ENCODE measurements at places on chromosomes 4 and X.

DNA sequence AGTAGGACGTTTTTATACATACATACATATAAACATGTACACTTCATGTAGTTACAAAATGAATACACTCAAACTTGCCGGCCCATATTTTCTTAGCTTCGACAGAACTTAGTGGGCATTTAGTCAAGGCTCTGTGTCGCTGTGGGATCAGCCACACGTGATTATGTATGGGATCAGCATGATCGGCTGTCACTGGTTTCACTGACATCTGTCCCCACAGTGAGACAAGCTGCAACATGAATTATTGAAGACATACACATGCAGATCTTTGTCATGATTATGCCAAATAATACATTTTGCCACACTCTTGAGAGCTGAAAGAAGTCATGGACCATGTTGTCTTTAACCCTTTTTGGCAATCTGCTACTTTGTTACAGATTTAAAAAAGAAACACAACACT lies 38.2 kb upstream of the NAA11 start:
- no peak for DNase-seq

DNA sequence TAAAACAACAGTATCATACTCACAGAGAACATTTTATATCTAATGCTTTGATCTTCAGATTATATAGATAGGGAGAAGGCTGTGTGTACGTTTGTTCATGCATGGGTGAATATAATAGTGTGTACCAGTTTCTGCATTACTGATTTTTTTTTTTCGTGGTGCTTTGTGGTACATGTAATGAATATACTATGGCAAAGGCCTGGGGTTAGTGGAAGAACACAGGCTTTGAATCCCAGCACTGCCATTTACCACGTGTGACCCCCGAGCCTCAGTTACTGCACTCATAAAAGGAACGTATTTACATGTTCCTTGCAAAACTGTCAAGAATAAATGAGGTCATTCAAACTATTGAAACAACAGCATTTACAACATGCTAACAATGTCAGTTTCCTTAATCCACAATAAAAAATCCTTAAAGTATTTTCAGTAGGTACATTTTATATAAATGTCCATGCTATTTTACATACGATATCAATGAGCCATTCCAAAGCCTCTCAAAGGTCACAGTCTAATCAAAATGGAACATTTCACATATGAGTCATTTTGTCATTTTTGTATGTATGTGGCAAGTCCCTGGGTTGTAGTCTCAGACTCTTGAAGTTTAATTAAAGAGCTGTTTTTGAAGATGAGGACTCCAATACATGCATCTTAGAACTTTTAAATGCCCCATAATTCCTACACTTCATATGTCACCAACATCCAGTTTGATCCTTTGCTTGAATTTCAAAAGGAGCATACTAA lies 242.8 kb downstream of the PPP3CA start:
- no peak for DNase-seq

DNA sequence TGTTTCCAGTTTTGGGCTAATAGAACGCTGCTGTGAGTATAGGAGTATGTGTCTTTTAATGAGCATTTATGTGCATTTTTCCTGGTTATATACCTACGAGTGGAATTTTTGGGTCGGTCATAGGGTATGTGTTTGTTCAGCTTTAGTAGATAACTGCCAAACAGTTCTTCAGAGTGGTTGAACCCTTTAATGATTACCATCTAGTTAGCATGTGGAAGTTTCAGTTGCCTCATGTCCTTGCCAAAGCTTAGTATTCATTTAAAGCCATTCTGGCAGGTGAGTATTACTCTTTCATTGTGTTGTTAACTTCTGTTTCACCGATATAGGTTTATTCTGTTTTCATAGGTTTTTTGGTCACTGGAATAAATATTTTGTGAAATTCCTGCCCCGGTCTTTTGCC lies 229.1 kb downstream of the ARHGAP10 start:
- DNase-seq = no peak

DNA sequence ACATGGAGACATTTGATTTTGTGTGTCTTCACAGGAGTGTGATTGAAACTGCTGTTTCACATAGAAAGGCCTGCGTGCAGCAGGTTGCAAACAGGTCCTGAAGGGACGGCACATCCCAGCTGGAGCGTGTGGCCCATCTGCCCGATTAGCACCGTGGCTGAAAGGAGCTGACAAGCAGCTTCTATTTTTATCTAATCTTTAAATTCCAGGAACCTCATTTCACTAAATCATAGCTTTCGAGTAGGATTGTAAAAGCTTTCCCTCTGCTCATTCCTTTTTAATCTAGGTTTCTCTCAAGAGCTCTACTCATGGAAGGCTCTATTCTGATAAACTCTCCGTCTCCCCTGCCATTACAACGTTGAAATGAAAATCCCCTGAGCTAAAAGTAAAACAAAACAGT lies 106.8 kb downstream of the FSTL5 start:
- DNase-seq = peak; percentile 1

- no peak for DNase-seq
These were observed 289.5 kb upstream of the BOD1L1 start for GRCh38 chr4:13917015-13917414.

GRCh38 chrX:40146262-40147125 lies 48.7 kb upstream of the BCOR start:
- DNase-seq = peak; percentile 48

DNA sequence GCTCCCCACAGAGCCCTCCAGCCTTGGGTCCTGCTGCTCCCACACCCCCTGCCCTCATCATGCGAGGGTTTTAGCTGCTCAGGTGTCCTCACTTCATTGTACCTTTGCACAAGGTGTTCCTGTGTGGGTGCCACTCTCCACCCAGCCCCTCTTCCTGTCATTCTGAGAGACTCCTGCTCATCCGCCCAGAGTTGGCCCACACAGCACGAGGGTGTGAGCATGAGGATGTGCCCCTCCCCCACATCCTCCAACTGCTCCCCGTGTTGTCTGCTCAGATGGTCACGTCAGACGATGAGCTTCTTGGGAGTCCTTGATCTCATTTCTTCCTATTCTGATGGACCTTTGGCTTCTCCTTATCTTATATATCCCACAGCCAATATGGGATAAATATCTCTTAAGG lies 53.2 kb downstream of the HTT-AS start:
- no peak for DNase-seq

GRCh38 chr4:99300934-99301333 lies 10.1 kb upstream of the ADH1A start:
- no peak for DNase-seq

DNA sequence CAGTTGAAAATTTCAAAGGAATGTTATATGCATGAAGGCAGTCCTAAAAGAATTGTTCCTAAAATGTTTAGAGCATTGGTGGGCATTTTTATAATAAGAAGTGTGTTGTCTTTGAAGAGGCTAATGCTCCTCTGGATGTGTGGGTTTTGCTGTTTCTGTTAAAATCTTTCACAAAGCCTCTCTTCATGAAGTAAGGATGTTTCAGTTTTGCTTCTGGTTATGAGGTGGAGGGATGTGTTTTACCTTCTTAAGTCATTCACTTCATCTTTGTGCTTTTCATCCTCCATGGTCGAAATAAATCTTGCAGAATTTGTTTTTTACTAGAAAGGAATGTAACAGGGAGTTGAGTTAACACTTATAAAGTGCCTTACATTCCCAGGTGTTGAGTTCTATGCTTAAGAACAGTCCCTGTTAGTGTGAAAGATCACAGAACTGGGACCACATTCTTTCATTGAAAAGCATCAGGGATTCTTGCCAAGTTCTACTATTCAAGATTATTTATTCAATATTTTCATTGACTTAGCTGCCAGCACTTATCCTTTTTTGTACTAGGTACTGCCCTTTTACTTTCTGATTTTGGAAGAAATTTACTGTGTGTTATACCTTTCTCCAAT lies 21.1 kb downstream of the FHIP1A start:
- no peak for DNase-seq

DNA sequence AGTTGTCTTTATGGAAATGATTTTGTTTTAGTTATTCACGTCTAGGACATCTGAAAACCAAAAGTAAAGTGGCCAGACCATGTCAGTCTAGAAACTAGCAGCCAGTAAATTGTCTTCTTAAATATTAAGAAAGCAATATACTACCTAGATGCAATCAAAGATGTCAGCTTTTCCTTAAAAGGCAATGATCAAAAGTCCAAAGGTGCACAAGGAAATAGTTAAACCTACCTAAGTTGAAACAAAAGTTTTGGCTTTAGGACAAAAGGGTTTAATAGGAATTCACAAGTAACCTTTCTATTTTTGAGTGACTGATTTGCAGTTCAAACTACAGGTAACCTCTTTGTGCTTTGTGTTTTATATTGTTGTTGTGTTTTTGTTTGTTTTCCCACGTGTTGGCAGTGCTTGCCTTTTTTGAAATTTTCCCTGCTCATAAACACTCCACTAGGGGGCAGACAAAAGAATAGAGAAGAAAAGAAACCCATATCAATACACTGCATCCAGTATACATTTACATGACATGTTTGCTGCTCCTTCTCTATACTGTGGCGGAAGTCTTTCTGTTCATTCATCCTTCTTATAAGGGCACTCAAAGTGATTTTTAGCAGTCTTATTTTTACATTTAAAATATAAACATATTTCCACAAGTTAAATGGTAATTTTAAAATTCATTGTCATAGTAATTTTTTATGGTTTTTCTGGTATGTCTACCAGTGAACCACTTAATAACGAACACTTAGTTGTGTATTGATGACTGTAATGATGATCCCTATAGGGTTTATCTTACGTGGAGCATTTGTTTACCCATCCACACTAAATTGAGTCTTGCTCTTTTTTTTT lies 62.7 kb downstream of the GAB1 start:
- no peak for DNase-seq

DNA sequence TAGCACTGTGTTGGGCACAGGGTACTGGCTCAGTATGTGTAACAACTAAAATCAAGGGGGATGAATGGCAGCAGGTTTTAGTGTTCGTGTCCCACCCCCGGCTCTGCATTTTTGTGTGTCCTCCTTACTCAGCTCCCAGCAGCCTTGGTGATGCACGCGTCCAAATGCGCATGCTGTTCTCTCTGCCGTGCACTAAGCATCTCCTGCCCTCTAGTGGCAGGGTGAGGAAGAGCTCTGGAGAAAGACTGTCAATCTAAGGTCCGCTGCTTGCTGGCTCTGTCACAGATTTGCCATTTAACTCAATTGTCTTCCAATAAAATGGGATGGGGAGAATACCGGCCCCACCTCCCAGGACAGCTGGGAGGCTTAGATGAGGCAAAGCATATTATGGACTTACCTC lies 61.4 kb downstream of the WFS1 start:
- DNase-seq = no peak

- no peak for DNase-seq
These were observed 16.0 kb upstream of the MXD4 start for GRCh38 chr4:2277956-2278355.

DNA sequence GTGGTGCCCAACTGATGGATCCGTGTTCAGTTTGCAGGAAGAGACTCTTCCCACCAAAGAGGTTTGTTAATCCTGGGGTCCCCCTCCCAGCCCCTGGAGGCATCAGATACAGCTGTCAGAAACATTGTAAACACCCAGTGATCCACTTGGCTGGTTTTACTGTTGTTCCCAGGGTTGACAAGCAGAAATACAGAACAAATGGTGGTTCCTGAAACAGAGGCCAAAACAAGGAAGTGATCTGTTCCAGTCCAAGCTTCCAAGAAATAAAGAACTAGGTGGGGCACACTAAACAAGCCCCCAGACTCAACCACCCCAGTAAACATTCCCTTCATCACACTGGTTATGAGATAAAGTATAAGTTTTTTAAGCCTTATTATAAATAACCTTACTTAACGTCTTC lies 1.4 kb downstream of the TMLHE start:
- DNase-seq = no peak

DNA sequence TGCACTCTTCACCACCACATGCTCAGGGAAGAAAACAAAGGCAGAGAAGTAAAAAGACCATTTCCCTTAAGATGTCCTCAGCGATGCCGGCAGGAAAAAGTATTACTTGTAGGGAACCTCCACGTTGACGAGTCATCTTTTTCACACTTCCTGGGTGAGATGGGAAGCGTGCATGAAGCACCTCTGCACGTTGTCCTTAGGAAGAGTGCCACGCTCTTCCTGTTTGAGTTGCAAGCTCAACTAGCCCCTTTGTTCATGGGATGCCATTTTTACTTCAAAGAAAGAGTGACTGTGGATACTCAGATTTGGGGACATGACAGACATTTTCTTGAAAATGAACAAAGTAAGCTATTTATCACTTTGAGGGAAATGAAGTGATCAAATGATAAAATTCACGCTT lies 33.8 kb downstream of the DCTD start:
- no peak for DNase-seq

DNA sequence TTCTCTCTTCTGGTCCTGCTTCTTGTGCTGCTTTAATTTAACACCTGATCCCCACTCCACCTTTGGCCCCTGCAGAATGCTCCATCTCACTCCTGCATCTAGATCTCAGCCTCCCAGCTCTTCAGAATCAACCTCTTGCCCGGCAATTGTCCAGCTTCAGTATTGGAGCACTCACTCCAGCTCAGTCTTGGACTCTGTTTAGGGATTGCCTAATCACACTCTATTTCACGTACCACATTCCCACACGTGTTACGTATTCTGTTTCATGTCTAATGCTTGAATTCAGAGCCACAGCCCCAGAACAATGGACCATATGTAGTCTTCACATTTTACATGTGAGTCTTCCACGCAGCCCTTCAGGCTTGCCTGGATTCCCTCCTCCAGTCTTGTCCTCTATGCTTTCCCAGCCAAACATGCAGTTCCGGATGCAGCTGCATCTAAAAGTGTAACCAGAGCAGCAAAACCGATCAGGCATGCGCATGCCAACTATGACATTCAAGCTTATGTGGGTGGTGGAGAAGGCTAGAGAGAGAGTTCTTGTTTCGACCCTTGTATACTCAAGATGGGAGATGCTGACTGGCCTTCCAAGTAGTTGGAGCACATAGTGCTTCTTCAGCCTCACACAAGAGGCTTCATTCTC lies 105.2 kb upstream of the FAM9A start:
- DNase-seq = no peak

- no peak for DNase-seq
These were observed 1.5 kb downstream of the CFAP97 start for GRCh38 chr4:185201977-185202962.

- no peak for DNase-seq
These were observed 74.2 kb downstream of the AASDH start for GRCh38 chr4:56313132-56313531.

DNA sequence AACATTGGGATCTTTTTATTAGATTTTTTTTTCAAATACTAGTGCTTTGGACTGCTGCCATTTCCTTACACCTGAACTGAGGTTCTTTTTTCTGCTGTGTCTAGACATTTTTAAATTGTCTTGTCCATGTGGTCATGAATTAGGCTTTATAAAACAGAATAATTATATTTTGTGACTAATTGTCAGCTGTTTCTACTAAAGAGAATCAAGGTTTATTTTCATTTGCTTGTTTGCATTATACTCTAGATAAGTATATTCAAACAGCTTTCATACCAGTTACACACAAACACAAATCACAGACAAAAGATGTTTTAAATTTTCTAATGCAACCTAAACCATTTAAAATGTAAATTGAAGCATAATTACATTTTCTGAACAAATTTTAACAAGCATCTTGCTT lies 194.7 kb downstream of the GALNTL6 start:
- DNase-seq = no peak

- DNase-seq = no peak
These were observed 4.5 kb downstream of the NKX3-2 start for GRCh38 chr4:13539619-13540445.

- DNase-seq = no peak
These were observed 319.1 kb upstream of the EMCN start for GRCh38 chr4:100836929-100837328.

GRCh38 chr4:97027728-97028410 lies 1115.4 kb downstream of the STPG2 start:
- DNase-seq = no peak

- DNase-seq = no peak
These were observed 2.2 kb downstream of the SLIT2 start for GRCh38 chr4:20253735-20254409.

All from substantia nigra (tissue), 51 donors.